Activated CD4-positive, alpha-beta T cell treated with anti-CD3 and anti-CD28 coated beads, Interleukin-2, amount 10 ng/mL, durations not matched to agents 24 days and 14 days (primary cell): ENCODE measurements at places on chromosomes 3 and 15. TPM values are rescaled to one million over a fixed set of nuclear protein-coding genes. Genes with fewer than 3 reads are reported as not detected.

DNA sequence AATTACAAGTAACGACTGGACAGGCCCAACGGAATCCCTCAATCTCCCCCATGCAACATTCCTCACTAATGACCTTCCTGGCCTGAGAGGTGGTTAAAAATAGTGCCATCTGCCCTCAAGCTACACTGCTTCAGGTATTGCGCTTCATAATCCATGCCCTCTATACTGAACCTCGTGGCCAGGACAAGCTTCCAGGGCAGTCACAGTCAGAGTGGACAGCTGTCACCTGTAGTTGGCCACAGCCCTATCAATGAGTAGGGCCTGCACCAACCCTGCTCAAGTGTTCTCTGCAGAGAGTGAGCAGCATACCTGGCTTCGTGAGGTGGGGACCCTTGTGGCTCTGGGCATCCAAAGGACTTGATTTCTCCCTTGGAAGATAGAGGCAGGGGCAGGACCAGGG is 46.9 kb upstream of the SEMA4B start:
- no peaks in the 10 kb centered on the region for H3K27me3 ChIP-seq
- DNase-seq, result no peak
- peaks cover 22% of the 10 kb centered on the region for H3K4me1 ChIP-seq
- H3K27ac ChIP-seq, result no peak overlapping the region
- H3K4me3 ChIP-seq, result no peak overlapping the region

- H3K36me3 ChIP-seq, result no peaks in the 10 kb centered on the region
- H3K4me3 ChIP-seq, result no peak overlapping the region
- H3K27me3 ChIP-seq, result peaks cover 16% of the 10 kb centered on the region
- no peaks in the 10 kb centered on the region for H3K4me1 ChIP-seq
- H3K27ac ChIP-seq, result no peak overlapping the region
Observed at GRCh38 chr15:29925227-29926082, 103.2 kb upstream of the TJP1 start.

DNA sequence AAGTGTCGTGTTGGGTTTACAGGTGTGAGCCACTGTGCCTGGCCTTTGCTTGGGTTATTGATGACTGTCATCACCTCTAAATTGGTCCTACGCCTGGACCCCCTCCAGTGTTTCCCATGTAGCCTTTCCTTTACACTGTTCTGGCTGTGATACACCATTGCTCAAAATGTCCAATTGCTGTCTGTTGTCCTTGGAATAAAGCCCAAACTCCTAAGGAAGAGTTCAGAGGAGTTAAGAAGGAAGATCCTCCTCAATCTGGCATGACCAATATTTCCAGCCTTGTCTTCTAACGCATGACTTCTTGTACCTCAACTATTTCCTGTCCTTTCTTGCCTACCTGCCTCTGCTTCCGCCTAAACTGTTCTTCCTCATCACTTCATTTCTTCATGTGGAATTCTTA is 113.1 kb downstream of the POLR2M start:
- H3K27me3 ChIP-seq, result peaks cover 27% of the 10 kb centered on the region
- H3K27ac ChIP-seq, result no peak overlapping the region
- no peaks in the 10 kb centered on the region for H3K36me3 ChIP-seq
- H3K4me1 ChIP-seq, result no peaks in the 10 kb centered on the region
- DNase-seq, result no peak
- no peak overlapping the region for H3K4me3 ChIP-seq

- no peak overlapping the region for H3K4me3 ChIP-seq
- H3K36me3 ChIP-seq, result no peaks in the 10 kb centered on the region
- no peaks in the 10 kb centered on the region for H3K4me1 ChIP-seq
- no peak overlapping the region for H3K27ac ChIP-seq
- DNase-seq, result no peak
- H3K27me3 ChIP-seq, result peaks cover 4% of the 10 kb centered on the region
Observed at GRCh38 chr15:66823601-66824000, 121.6 kb downstream of the SMAD6 start.

GRCh38 chr15:71400294-71400693 is 285.0 kb downstream of the THSD4 start:
- no peaks in the 10 kb centered on the region for H3K27me3 ChIP-seq
- DNase-seq, result peak; percentile 15
- no peak overlapping the region for H3K27ac ChIP-seq
- no peak overlapping the region for H3K4me3 ChIP-seq

KIAA1143 gene
- 40.7 and 47.4 TPM in 2 replicates for total RNA-seq

VEPH1 gene
- not detected in 2 replicates for total RNA-seq

CLDN1 gene
- total RNA-seq, result 0.33 and 0.52 TPM in 2 replicates

C3orf52 gene
- total RNA-seq, result 13.0 and 14.2 TPM in 2 replicates
